ENCODE measurements at places on chromosomes 6 and 20. TPM values are rescaled to one million over a fixed set of nuclear protein-coding genes. Genes with fewer than 3 reads are reported as not detected.

PLN gene
- total RNA-seq = not detected

KCNB1 gene
- total RNA-seq = 2.7 TPM

SGK2 gene
- 7.2 TPM for total RNA-seq

TCP11 gene
- total RNA-seq = not detected

C6orf15 gene
- 0.09 TPM for total RNA-seq

ADGRF5 gene
- not detected for total RNA-seq

OR2B6 gene
- 0.15 TPM for total RNA-seq

HLA-DPB1 gene
- not detected for total RNA-seq

CDSN gene
- not detected for total RNA-seq

ZBTB24 gene
- total RNA-seq = 4.7 TPM

FAM50B gene
- total RNA-seq = 6.0 TPM

PCK1 gene
- total RNA-seq = 0.06 TPM

RNF144B gene
- 0.68 TPM for total RNA-seq

PACRG gene
- total RNA-seq = not detected

GHRH gene
- not detected for total RNA-seq

SLC44A4 gene
- total RNA-seq = 0.08 TPM

SLC35D3 gene
- total RNA-seq = 0.05 TPM

SMOC2 gene
- total RNA-seq = not detected

RIPK1 gene
- 11.4 TPM for total RNA-seq

EFCAB8 gene
- total RNA-seq = not detected

PGC gene
- total RNA-seq = 0.08 TPM
